ENCODE measurements at places on chromosomes 3 and 15. TPM values are rescaled to one million over a fixed set of nuclear protein-coding genes. Genes with fewer than 3 reads are reported as not detected.

DISP2 gene
- total RNA-seq = under 0.01 TPM

P2RY12 gene
- total RNA-seq = under 0.01 TPM

PPIP5K1 gene
- 28.5 TPM for total RNA-seq

IQCF5 gene
- not detected for total RNA-seq

RAB6B gene
- 0.86 TPM for total RNA-seq

A4GNT gene
- total RNA-seq = not detected

MKRN2OS gene
- total RNA-seq = not detected

- no peak for DNase-seq
Observed at GRCh38 chr15:40142428-40142827, 18.4 kb upstream of the BUB1B start.

DNA sequence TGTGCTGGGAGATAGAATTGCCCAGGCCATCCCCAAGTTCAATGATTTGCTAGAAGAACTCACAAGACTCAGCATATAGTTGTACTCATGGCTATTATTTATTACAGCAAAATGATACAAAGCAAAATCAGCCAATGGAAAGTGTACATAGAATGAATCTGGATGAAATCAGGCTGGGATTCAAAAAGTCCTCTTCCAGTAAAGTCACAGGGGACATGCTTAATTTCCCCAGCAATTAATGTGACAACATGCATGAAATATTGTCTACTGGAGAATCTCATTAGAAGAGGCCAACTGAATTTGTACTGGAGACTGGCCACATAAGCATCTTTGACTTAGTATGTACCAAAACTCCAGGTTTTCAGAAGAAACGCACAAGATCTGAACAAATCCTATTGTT, 1043.1 kb downstream of the NAALADL2 start:
- DNase-seq = no peak

GRCh38 chr3:141353652-141354495, 14.4 kb upstream of the ZBTB38 start:
- DNase-seq = peak; percentile 69

- no peak for DNase-seq
Observed at GRCh38 chr15:78855746-78856145, 16.9 kb upstream of the MORF4L1 start.

DNA sequence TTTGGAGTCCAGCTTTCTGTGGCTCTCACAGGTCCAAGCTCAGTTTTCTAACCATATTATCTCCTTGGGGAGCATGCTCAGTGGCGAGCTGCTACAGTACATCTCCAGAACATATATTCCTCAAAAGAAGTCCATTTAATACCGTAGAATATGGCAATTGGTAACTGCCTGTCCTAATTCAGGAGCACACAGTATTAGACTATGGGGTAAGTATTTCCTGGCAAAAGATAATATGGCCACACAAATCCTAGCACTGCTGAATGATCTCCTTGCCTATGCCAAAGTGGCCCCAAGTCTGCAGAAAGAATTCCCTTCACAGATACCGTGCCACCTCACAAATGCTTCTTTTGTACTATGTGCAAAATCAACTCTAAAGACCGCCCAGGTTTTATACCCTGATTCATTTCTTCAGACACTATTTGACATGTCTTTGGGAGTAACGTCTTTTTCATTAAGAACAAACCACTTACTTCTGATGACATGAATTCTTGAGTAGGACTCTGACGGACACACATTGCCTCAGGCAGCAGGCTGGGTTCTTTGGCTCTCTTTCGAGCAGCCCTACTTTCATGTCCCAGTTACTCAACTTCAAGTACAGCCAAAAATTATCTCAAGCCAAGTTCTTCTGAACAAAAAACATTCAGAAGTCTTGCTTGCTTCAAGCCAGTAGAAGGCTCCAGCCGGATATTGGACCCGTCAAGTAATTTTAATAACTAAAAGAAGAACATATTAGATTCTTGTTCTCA, 368.3 kb upstream of the DCBLD2 start:
- DNase-seq = peak; percentile 53

- no peak for DNase-seq
Observed at GRCh38 chr3:128408693-128409623, 57.7 kb downstream of the DNAJB8 start.

GRCh38 chr3:85387913-85388505, 429.2 kb downstream of the CADM2 start:
- DNase-seq = no peak

GRCh38 chr3:55877703-55878102, 390.6 kb upstream of the WNT5A start:
- DNase-seq = no peak

DNA sequence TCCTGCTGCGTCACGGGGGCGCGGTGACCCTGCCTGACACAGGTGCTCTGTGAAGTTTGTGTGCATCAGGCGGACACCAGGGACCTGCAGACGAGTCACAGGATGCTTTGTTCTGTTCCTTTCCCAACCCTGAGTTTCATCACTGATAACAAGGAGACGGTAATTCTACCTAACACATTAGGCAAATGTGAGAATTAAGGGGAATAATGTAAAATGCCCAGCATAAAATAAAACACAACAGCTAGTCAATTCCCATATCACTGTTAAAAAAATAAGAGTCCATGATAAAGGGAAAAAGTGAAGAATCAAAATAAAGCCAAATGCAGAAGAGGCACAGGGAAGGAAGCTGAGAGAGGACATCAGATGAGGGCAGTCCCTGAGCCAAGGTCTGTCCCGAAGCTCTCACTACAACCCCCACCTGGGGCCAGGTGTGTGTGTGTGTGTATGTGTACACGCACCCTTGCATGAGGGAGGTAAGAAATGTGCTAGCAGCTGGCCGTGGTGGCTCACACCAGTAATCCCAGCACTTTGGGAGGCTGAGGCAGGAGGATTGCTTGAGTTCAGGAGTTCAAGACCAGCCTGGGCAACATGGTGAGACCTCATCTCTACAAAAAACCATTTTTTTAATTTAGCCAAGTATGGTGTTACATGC, 27.5 kb downstream of the PLA2G4D start:
- DNase-seq = no peak

- DNase-seq = no peak
Observed at GRCh38 chr3:82496890-82497560, 735.6 kb upstream of the GBE1 start.

DNA sequence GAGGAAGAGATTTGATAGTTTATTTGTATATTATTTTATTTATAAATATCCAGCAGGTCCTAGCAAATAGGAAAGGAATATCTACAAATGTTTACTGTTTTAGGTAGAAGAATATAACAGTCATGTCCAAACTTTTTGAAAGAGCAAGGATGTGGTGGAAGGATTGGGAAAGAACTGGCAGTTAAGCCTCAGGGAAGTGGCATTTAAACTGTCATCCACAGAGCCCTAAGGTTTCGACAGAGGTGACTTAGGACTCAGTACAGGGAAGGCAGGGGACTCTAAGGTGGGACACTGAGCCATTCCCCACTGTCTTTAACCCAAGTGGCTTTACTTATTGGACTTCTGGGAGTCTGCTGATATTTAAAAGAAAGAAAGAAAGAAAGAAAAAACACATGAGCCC, 11.8 kb upstream of the TMEM87A start:
- peak; percentile 66 for DNase-seq

GRCh38 chr15:63560741-63561448, 36.3 kb upstream of the FBXL22 start:
- no peak for DNase-seq

GRCh38 chr15:70259640-70260508, 162.2 kb upstream of the TLE3 start:
- DNase-seq = no peak

GRCh38 chr15:41798607-41799487, 24.6 kb downstream of the MAPKBP1 start:
- no peak for DNase-seq

- peak; percentile 77 for DNase-seq
Observed at GRCh38 chr3:136862617-136863322, 762 bp downstream of the NCK1 start.

DNA sequence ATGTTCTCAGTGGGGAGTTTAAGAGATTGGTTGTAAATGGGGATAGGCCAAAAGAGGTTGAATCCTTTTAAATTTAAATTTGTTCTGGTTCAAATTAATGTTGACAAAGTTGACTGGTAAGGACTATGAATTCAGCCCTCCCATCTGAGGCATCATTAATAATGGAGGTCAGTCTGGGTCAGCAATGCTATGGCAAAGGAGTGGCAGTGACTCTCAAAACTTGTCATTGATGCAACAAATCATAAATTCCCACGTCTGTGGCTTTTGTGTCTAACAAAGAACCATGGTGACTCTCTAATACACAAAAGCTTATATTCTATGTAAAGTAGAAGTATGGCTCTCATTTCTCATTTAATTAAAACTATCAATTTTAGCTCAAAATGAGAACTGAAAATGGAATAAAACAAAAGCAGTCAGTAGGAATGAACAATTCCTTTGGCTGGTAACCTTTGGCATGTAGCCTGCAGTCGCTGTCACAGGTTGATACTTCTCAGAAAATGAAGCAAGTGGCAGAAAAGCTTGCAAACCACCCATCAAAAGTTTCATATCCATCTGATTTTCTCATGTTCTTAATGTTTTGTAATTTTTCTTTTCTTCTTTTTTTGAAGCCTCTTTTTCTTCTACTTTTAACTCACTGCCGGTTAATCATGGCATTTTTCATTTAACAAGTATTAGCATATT, 12.2 kb upstream of the ZBED2 start:
- DNase-seq = no peak

DNA sequence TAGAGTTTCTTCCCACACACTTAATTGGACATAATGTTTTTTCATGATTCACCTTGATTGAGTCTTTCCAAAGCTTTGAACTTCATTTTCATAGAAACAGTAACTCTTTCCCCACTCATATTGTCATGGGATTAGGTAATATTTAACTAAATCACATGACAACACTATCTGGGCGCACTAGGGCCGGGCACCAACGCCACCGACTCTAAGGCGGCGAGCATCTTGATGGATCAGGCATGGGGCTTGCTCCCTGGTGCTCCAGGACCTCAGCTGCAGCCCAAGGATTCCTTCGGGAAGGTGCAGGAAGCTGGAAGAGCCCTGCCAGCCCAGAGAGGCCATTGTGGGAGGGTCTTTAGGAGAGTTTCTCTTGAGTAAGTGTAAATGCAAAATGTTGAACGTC, 193.1 kb upstream of the UBE3A start:
- DNase-seq = no peak

DNA sequence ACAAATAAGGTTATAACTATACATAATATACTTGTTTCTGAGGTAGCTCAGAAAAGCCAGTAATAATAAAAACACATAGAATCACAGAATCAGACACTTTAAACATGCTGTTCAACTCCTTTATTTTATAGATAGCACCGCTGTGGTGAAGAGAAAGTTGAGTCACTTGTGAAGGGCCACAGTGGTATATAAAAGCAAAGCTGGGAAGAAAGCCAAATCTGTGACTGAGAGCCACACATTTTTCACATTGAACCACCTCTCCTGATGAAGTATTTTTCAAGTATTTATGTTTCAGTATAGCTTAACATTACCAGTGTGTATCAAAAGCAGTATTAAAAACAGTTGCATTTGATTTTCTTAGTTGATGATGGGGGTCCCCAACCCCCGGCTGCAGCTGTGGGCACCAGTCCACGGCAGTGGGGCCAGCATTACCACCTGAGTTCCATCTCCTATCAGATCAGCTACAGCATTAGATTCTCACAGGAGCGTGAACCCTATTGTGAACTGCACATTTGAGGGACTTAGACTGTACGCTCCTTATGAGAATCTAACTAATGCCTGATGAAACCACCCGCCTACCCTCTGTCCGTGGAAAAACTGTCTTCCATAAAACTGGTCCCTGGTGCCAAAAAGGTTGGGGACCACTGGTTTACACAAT, 46.2 kb downstream of the TBL1XR1 start:
- DNase-seq = peak; percentile 79

DNA sequence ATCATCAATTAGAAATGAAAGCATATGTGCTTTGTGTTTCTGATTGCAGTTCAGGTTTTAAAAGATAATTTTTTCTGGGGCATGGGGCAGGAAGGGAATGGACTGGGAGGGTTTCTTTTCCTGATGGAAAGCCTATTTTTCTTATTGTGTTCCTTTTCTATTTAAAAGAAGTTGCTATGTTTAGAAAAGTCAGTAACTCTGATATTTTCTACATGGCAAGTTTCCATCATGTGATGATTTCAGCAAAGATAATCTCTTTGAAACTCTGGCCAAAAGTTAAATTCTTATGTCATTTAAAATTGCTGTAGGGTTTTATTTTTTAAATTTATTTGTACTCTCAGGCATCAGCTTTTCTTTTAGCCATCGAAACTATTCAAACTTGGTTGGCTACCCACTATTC, 601.2 kb downstream of the FOXP1 start:
- peak; percentile 66 for DNase-seq

DNA sequence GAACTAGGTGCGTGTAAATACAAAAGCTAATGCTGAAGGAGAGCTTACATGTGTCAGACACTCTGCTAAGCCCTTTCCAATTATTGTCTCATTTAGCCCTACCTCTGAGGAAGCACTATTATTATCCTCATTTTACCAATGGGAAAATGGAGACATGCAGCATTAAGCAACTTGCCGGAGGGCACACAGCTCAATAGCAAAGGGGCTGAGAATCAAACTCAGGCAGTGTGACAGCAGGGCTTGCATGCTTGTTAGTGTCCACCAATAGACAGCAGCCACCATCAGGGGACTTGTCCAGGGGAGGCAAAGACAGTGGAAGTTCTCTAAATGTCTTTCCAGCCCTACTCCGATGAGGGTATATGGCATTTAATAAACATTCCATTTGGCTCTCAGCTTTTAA, 548.6 kb downstream of the MAGI1 start:
- DNase-seq = no peak

DNA sequence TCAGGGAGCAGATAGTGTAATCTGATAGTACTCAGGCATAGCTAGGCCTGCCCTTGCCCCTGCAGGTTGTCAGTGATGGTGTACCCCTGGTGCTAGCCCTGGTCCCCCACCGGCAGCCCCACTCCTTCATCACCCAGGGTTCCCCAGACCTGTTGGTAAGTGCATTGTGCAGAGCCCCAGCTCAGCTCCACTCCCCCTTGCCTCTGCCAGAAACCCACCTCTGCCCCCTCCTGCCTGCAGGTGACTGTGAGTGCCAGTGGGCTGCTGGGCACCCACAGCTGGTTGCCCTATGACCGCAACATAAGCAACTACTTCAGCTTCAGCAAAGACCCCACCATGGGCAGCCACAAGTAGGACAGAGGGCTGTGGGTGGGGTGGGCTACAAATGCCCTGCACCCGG, 27.5 kb downstream of the NBEAL2 start:
- DNase-seq = no peak

- no peak for DNase-seq
Observed at GRCh38 chr3:139601191-139601961, 61.8 kb upstream of the RBP1 start.

GRCh38 chr3:169131690-169132464, 531.6 kb downstream of the MECOM start:
- DNase-seq = no peak

DNA sequence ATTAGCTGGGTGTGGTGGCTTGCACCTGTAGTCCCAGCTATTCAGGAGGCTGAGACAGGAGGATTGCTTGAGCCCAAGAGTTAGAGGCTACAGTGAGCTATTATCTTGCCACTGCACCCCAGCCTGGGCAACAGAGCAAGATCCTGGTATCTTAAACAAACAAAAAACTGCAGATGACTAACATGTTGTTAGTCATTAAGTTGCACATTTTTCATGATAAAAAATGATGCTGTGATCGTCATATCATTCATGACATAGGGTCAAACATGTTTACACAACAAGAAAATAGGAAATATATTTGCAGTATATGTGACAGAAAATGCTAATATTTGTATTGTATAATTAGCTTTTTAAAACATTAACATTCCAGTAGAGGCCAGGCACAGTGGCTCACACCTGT, 20.2 kb upstream of the DAPK2 start:
- no peak for DNase-seq

Measured in fibroblast of villous mesenchyme (primary cell).